ENCODE measurements at places on chromosomes 1 and 21.

GRCh38 chr1:241551759-241552638 lies 19.8 kb downstream of the KMO start:
- no peak for DNase-seq

DNA sequence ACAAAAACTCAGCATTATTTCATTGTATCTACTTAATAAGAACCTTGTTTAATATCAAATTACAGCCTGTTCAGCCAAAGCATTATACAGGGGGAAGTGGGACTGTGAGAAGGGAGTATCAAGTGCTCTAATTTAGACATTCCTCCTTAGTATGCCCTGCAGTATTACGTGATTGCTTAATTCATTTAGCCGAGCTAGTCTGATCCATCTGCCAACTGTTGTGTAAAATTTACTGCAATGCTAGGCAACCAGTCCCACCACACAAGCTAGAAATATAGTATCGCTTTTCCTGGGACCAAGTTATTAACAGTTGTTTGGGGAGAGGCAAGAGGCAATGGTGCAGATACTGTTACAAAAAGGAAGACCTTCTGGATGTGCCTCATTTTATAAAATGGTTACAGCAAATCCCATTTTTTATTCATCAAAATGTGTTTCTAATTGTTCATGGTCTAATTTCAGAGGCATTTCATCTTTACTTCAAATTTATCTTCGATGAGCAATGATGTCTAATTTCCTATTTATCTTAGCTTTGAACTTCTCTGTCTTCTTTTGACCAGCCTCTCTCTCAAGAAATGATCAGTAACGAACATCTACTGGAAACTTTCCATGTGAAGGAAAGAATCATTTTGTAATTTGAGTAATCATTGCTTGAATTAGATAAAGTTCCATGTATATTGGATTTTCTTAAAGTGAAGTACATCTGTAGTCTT lies 283.3 kb downstream of the DUSP10 start:
- no peak for DNase-seq

- no peak for DNase-seq
These were observed 104.1 kb downstream of the KCNN3 start for GRCh38 chr1:154765970-154766369.

GRCh38 chr1:84913555-84913892 lies 20.5 kb upstream of the LPAR3 start:
- no peak for DNase-seq

DNA sequence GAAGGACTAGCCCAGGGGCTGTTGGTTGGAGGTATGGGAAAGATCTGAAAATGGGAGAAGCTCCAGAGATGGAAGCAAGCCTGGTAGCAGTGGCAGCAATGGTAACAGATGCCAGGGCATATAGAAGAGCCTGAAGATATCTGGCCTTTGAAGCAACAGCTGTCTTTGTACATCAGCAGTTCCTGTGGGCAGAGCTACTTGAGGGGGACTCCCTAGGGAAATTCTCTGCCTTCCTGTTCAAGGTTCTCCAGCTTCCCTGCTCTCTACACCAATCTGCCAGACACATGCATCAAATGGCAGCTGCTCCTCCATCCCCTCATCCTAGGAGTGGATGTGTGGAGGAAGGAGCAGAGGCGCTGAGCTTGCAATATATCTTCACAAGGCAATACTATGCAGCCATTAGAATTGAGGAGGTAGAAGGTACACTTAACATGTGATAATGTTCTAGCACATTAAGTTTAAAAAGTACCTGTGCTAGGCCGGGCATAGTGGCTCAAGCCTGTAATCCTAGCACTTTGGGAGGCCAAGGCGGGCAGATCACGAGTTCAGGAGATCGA lies 2.2 kb downstream of the TMEM35B start:
- no peak for DNase-seq

- DNase-seq, result no peak
These were observed 94.1 kb downstream of the CLDN17 start for GRCh38 chr21:30072496-30072895.

- no peak for DNase-seq
These were observed 347.4 kb downstream of the SIPA1L2 start for GRCh38 chr1:232282498-232282897.

- no peak for DNase-seq
These were observed 8.4 kb downstream of the PPP2R5A start for GRCh38 chr1:212293579-212293978.
